Activated T-helper 1 cell treated with anti-CD3 and anti-CD28 coated beads, Interleukin-12 subunit alpha, Interleukin-12 subunit beta, Interleukin-2, Interleukin-4 antibody, amounts not matched to agents 30 ng/mL and 10 ng/mL and 1 ng/mL, durations not matched to agents 14 hours and 24 hours and 36 hours (primary cell): ENCODE measurements at places on chromosomes 1 and 21. TPM values are rescaled to one million over a fixed set of nuclear protein-coding genes. Genes with fewer than 3 reads are reported as not detected.

The COL24A1 gene
- total RNA-seq: 0.05 TPM in 1 of 2 replicates, not detected in the other

GRCh38 chr1:184166485-184166884, 115.0 kb downstream of the TSEN15 start:
- H3K4me3 ChIP-seq: no peak overlapping the region
- H3K27ac ChIP-seq: no peak overlapping the region
- H3K36me3 ChIP-seq: no peaks in the 10 kb centered on the region
- H3K4me1 ChIP-seq: peaks cover 24% of the 10 kb centered on the region
- DNase-seq: no peak

The ARTN gene
- total RNA-seq: 0.24 and 0.88 TPM in 2 replicates

DNA sequence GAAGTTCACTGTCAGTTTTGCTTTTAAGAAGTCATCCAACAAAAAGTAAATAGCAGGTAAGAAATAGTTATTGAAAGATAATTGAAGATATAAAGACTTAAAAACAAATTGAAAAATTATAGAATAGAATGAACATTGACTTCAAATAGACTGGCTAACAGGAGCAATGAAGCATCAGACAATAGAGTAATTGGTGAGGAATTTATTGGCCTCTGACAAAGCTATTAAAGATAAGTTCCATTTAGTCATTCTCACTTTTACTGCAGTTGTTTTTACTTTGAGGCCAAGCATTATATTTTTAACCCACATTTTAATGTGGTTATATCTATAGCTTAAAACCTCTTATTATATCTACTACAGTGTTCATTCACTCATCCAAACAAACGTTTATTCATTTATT, 228.8 kb upstream of the ADGRL2 start:
- no peak overlapping the region for H3K27ac ChIP-seq
- H3K4me1 ChIP-seq: no peaks in the 10 kb centered on the region
- H3K4me3 ChIP-seq: no peak overlapping the region
- no peaks in the 10 kb centered on the region for H3K36me3 ChIP-seq
- no peaks in the 10 kb centered on the region for H3K27me3 ChIP-seq

DNA sequence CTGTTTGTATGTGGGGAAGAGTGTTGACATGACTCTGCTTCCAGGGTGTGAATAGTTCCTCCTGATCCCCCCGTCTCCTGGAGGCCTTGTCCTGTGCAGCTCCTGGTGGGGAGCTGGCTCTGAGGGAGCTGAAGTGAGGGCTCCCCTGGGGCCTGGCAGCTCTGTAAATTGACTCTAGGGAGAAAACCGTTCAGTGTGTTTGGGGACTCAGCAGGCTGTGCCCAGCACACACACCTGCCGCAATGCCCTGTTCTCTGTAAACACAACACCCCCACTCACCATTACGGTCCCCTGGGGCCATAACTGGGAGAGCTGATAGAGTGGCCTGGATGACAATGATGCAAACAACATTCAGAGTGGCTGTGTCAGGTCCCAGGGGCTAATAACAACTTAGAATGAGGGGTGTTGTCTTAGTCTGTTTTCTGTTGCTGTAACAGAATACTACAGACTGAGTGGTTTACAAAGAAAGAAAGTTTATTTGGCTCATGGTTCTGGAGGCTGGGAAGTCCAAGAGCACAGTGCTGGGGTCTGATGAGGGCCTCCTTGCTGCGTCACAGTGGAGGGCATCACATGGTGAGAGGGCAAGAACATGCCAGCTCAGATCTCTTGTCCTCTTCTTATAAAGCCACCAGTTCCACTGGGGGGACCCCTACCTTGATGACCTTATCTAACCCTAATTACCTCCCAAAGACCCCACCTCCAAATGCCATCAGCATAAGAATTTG, 15.3 kb downstream of the ADORA1 start:
- no peak overlapping the region for H3K4me3 ChIP-seq
- H3K4me1 ChIP-seq: no peaks in the 10 kb centered on the region
- no peak for DNase-seq
- H3K27ac ChIP-seq: no peak overlapping the region
- H3K36me3 ChIP-seq: no peaks in the 10 kb centered on the region

GRCh38 chr1:48898894-48899293, 122.2 kb upstream of the BEND5 start:
- no peaks in the 10 kb centered on the region for H3K36me3 ChIP-seq
- DNase-seq: no peak
- H3K4me1 ChIP-seq: no peaks in the 10 kb centered on the region
- no peak overlapping the region for H3K27ac ChIP-seq
- peaks cover 1% of the 10 kb centered on the region for H3K27me3 ChIP-seq

DNA sequence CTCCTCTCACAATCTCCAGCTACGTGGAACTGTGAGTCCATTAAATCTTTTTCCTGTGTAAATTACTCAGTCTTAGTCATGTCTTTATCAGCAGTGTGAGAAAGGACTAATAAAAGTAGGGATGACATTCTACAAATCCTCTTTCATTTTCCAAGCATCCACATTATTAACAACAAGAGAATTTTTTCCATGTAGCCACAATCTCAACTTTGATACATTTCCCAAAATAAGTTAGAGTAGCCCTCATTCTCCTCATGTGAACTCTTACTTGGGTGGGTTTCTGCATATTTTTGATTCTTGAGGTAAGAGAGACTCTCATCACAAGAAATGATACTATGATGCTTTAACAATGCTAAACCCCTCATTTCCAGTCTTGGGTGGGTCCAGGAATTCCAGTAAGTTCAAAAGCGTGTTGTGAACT, 52.8 kb downstream of the TNFSF18 start:
- H3K36me3 ChIP-seq: no peaks in the 10 kb centered on the region
- H3K27me3 ChIP-seq: no peaks in the 10 kb centered on the region
- no peak overlapping the region for H3K27ac ChIP-seq

GRCh38 chr1:3896396-3897000, 3.6 kb downstream of the C1orf174 start:
- peaks cover 29% of the 10 kb centered on the region for H3K4me1 ChIP-seq
- H3K27me3 ChIP-seq: no peaks in the 10 kb centered on the region
- no peak for DNase-seq
- peaks cover 23% of the 10 kb centered on the region for H3K36me3 ChIP-seq
- H3K4me3 ChIP-seq: no peak overlapping the region
- no peak overlapping the region for H3K27ac ChIP-seq

- peaks cover 4% of the 10 kb centered on the region for H3K27me3 ChIP-seq
- H3K4me1 ChIP-seq: no peaks in the 10 kb centered on the region
- no peak overlapping the region for H3K4me3 ChIP-seq
- H3K27ac ChIP-seq: no peak overlapping the region
- DNase-seq: no peak
These were observed 35.7 kb downstream of the EDN2 start for GRCh38 chr1:41448821-41449220.

The LYPD8 gene
- not detected in 2 replicates for total RNA-seq

The CFHR3 gene
- total RNA-seq: not detected in 2 replicates

- DNase-seq: no peak
- no peaks in the 10 kb centered on the region for H3K36me3 ChIP-seq
These were observed 2.7 kb downstream of the LRRC71 start for GRCh38 chr1:156922986-156923669.

- H3K4me1 ChIP-seq: peaks cover 30% of the 10 kb centered on the region
- peaks cover 1% of the 10 kb centered on the region for H3K36me3 ChIP-seq
- no peaks in the 10 kb centered on the region for H3K27me3 ChIP-seq
- no peak overlapping the region for H3K4me3 ChIP-seq
These were observed 22.2 kb downstream of the OPTC start for GRCh38 chr1:203516184-203516583.

DNA sequence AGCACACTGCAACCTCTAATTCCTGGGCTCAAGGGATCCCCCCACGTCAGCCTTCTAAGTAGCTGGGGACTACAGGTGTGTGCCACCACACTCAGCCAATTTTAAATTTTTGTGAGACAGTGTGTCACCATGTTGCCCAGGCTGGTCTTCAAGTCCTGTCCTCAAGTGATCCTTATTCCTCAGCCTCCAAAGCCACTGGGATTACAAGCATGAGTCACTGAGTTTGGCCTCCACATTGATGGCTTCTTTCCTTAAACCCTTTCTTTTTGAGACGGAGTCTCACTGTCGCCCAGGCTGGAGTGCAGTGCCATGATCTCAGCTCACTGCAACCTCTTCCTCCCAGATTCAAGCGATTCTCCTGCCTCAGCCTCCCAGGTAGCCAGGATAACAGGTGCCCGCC, 7.6 kb downstream of the KPNA6 start:
- DNase-seq: no peak
- peaks cover 9% of the 10 kb centered on the region for H3K36me3 ChIP-seq
- no peak overlapping the region for H3K27ac ChIP-seq
- no peaks in the 10 kb centered on the region for H3K27me3 ChIP-seq

The LMX1A gene
- not detected in 2 replicates for total RNA-seq

GRCh38 chr1:7670334-7671145, 100.6 kb upstream of the VAMP3 start:
- no peaks in the 10 kb centered on the region for H3K36me3 ChIP-seq
- H3K4me3 ChIP-seq: no peak overlapping the region
- peaks cover 2% of the 10 kb centered on the region for H3K27me3 ChIP-seq
- no peak for DNase-seq
- H3K27ac ChIP-seq: no peak overlapping the region

The UBAP2L gene
- 258 and 284 TPM in 2 replicates for total RNA-seq

The OR2T29 gene
- not detected in 2 replicates for total RNA-seq

The NHLH2 gene
- not detected in 2 replicates for total RNA-seq

DNA sequence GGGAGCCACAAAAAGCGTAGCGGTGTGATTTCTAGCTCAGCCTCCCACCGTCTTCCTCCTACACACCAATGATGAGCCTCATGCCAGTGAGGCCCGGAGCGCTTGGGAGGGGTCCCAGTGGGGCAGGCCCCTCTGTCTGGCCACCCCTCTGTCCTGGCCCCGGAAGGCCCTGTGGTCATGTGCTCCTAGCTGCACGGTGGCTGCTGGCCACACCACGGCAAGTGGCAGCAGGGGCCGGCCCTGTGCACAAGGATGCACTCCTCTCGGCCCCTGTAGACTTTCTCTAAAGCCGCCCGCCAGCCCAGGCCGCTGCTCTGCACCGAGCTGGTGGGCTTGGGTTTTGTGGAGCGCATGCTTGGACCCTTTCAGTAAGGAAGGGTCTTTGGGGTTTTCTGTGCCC, 53.6 kb downstream of the KCNAB2 start:
- DNase-seq: no peak
- no peak overlapping the region for H3K4me3 ChIP-seq
- H3K27ac ChIP-seq: no peak overlapping the region
- peaks cover 3% of the 10 kb centered on the region for H3K27me3 ChIP-seq
- no peaks in the 10 kb centered on the region for H3K4me1 ChIP-seq

DNA sequence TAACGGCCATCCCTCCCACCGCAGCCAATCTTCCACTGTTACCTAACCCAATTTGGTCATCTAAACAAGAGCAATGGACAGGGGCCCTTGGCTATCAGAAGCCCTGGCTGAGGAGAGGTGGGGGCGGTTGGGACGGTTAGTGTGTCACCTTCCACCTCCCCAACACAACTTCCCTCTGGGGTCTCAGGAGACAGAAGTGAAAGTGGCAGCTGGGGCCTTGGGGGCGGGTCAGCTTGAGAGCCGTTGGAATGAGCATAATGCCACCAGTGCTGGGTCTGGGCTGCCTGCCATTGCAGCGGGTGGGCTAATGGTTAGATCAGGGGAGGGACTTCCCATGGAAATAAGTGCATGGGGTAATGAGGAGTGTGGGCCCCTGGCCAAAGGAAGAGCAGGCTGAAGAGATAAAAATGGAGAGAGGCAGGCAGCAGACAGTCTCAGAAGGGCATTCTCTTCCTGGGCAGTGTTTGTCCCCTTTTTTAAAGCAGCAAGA, 7.9 kb downstream of the MEF2D start:
- peaks cover 90% of the 10 kb centered on the region for H3K4me1 ChIP-seq
- H3K36me3 ChIP-seq: peaks cover 39% of the 10 kb centered on the region
- H3K27me3 ChIP-seq: no peaks in the 10 kb centered on the region
- no peak for DNase-seq
- peak overlapping the region; percentile 2 for H3K27ac ChIP-seq

- H3K4me3 ChIP-seq: no peak overlapping the region
- no peaks in the 10 kb centered on the region for H3K27me3 ChIP-seq
- H3K27ac ChIP-seq: no peak overlapping the region
- H3K4me1 ChIP-seq: peaks cover 10% of the 10 kb centered on the region
- H3K36me3 ChIP-seq: peaks cover 5% of the 10 kb centered on the region
These were observed 5.2 kb downstream of the ZNF678 start for GRCh38 chr1:227568593-227568992.

DNA sequence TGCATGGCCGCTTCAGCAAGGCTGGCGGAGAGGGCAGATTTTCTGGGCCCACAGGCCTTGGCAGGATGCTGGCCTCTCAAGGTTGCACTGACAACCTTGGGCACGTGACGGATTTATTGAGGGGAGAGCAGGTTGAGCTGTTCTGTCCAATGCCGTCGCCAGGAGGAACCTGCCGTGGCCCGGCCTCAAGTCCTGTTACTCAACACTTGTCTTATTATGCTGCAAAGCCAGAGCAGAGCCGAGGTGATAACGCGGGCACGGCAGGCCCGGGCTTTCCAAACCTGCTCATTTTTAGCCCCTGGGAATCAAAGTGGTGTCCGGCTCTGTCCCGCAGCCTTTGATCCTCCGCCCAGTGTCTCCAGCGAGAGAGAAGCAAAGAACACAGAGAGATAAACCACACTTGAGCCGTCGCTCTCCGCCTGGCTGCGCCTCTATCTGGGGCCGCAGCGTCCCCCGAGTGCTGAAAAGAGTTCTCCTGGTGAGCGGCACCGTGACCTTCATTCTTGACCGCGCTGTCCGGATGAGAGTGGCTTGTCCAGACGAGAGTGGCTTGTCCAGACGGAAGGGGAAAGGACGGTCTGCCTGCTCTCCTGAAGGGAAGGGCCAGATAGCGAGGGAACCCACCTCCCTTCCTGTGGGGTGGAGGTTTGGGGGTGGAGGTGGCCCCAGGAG, 162.3 kb upstream of the ARHGEF16 start:
- H3K27me3 ChIP-seq: no peaks in the 10 kb centered on the region
- H3K4me3 ChIP-seq: no peak overlapping the region
- no peak for DNase-seq

DNA sequence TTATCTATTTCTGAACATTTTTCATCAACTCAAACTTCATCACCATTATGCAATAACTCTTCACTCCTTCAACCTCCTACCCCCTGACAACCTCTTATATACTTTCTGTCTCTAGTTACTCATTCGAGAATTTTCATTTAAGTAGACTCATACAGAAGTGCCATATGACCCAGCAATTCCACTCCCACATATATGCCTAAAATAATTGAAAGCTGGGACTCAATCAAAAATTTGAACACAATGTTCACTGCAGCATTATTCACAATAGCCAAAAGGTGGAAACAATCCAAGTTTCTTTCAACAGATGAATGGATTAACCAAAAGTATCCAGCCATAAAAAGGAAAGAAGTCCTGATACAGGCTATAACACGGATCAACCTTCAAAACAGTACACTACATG, 24.1 kb downstream of the COL11A1 start:
- H3K36me3 ChIP-seq: no peaks in the 10 kb centered on the region
- no peak for DNase-seq
- no peak overlapping the region for H3K4me3 ChIP-seq

The PLPPR5 gene
- total RNA-seq: not detected in 2 replicates

DNA sequence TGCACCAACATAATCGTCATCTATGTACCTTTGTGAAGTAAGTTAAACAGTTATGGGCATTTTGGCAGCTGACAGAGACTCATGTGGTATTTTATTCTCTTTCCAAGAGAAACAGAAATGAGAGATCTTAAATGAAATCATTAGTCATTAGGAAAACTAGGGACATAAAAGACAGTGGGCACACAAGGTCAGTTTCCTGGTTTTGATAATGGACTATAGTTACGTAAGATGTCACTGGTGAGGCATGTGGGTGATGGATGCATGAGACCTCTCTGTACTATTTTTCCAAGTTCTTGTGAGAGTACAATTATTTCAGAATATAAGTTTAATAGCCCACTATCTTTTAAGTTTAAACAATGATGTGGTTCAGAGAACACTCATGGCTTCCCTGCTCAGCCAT, 216.9 kb downstream of the APP start:
- H3K27ac ChIP-seq: no peak overlapping the region
- DNase-seq: no peak
- peaks cover 2% of the 10 kb centered on the region for H3K36me3 ChIP-seq
- no peaks in the 10 kb centered on the region for H3K27me3 ChIP-seq
